Skeletal muscle cell (primary cell): ENCODE measurements at places on chromosomes 7 and 10.
A peak's percentile ranks its signal among the peaks of the same experiment; 100 is the strongest.

DNA sequence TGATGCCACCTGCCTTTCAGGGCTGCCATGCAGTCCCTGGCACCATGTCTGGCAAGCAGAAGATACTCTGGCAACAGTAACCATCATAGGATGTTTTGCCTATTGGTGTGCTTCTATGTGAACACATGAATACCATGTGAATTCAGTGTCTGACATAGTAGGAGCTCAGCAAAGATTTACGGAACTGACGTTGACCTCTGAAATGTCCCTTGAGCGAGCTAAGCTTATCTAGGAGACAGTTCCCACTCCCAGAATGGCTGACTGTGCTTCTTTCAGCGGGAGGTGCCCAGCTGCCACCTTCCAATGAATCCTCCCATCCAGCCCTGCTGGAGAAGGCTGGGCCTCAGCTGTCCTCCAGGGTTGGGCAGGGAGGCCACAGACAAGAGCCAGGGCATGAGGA lies 71.2 kb upstream of the LRRC18 start:
- DNase-seq: no peak

- no peak for DNase-seq
Observed at GRCh38 chr7:74307738-74308505, 18.7 kb downstream of the CLIP2 start.

GRCh38 chr10:19749185-19749729 lies 67.0 kb upstream of the PLXDC2 start:
- DNase-seq: peak; percentile 14

- DNase-seq: no peak
Observed at GRCh38 chr7:45962861-45963260, 41.8 kb upstream of the IGFBP3 start.

DNA sequence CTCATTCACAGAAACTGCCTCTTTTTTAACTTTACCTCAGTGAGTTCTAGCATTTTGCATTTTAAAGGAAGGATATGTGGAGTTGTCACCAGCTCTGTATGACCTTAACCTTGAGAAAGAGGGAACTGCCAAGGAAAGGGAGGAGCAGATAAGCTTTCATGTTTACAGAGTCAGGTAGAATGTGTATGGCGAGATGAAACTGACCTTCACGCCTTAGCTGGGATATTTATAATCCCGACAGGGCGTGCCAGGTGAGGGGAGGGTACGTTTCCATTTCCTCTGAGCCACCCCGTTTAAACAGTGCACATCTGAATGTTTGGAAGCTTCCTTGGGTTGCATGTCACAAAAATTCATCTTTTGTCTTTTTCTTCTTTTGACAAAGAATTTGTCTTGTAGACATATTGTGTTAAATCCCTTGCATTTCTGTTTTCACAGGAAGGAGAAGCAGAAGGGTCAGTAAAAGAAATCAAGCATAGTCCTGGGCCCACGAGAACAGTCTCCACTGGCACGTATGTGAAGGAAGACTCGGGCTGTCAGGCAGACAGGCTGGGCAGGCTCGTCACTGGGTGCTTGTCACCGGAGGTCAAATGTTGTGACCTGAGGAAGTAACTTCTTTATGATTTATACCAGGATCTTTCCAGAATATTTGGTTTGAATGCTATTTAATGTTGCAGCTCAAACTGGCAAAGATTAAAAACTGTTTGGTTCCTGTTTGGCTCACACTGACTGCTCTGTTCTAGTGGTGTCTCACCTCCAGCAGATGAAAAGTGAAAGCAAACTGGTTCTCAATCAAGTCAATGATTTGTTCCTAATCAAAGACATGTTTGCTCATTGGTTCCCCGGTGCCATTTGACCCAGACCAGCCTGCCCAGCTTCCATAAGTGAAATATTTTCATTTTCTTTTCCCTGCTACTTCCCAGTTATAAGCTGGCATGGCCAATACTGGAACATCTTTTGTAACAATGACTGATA lies 16.2 kb downstream of the OPTN start:
- no peak for DNase-seq

- no peak for DNase-seq
Observed at GRCh38 chr7:74141705-74142104, 32.5 kb upstream of the EIF4H start.

DNA sequence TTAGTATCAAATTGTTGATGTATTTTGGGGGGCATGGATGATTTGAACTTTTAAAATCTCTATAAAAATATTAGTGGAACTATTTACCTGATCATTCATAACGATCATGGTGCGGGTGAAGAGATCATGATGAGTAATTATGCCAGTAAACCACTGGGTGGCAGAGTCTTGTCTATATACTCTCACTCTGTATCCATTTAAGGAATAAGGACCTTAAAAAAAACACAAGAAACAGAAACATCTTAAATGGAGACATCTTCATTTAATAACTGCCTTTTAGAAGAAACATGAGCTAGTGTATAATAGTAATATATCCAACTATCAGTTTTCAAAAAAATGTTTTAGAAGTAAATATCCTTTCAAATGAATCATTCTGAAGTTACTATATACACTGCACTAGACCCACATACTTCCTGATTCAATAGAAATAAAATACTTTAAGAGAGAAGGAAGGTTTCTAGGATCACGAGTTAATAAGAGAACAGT lies 84.0 kb downstream of the NRBF2 start:
- peak; percentile 25 for DNase-seq

DNA sequence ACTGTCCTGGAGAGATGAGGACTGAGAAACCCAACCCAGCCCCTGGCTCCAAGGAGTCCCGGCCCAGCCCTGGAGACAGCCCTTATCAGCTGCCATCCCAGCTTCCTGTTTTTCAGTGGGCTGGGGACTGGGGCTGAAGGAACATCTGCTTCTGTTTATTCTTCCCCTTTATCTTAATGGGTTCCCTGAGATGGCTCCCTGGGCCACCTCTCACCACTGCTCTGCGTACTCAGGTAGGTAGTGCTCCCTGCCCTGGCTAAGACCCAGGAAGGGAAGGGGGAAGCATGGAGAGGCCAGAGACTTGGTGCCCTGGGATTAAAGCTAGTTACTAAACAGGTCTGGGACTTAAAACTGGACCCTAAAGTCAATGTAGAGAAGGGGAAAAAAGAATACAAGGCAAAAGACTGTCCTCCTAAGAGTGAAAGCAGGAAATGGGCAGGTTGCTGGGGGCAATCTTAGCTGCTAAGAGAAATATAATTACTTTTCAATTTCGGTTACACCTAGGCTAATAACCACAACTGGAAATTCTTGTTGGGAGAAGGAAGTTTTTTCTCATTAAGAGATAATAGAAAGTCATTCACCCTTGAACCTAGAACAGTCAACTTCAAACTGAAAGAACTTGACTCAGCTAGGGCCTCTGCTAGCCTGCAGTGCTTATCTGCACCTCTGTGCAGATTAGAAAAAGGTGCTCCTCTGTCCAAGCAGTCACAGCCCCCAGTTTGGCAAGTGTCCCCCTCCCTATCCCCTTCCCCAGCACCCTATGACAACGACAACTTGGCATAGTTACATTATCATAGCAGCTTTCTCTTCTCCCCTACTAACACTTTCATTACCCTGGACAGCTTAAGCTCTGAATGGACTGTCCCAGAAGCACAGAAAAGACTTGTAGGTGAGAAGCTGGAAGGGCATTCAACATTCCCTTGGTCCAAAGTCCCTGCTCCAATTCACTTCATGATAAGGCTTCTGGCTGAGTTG lies 65.6 kb upstream of the KDM7A start:
- no peak for DNase-seq

GRCh38 chr10:105128111-105128510 lies 487.0 kb downstream of the SORCS3 start:
- DNase-seq: no peak

- DNase-seq: no peak
Observed at GRCh38 chr10:90407131-90407530, 450.7 kb downstream of the HTR7 start.

GRCh38 chr10:28674782-28675181 lies 2.5 kb upstream of the BAMBI start:
- DNase-seq: no peak

DNA sequence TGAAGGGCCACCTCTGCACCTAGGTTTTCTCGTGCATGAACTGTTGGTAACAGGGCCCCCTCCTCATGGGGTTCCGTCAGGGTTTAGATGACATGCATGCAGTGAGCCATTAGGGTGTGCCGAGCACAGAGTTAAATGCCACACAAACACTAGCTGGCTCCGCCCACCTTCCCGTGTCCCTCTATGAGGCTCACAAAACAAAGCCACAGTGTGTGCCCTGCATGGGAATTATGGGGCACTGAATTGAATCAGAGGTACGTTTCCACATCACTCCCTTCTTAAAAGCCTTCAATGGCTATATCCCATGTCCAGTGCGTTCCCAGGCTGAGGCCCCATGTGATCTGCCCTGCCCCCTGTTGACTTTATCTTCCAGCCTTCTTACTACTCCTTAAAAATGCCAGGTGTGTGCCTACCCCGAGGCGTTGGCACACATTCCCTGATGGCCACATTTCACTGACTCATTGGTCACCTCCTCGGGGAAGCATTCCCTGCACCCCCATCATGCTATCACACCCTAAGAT lies 35.7 kb downstream of the GSDME start:
- no peak for DNase-seq

GRCh38 chr10:112768121-112768520 lies 181.9 kb upstream of the TCF7L2 start:
- no peak for DNase-seq

GRCh38 chr7:155487509-155488482 lies 29.9 kb downstream of the EN2 start:
- no peak for DNase-seq

- DNase-seq: no peak
Observed at GRCh38 chr10:11646450-11646849, 35.0 kb upstream of the USP6NL start.

DNA sequence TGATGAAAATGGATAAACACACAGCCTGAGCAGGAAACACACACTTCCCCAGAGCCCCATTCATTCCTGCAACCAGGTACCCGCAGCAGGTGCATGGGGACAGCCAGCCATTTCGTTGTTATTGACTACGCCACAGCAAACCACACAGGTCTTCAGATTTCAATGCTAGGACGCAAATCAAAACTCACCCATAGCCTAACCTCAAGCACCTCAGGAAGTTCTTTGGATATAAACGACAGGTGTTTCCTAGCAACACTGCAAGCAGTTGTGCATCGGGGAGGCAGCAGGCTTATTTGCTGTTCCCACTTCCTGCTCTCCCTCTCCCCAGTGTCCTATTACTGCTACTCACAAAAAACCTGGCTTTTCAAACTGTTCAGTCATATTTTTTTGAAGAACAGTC lies 176.5 kb upstream of the FRMD4A start:
- no peak for DNase-seq

DNA sequence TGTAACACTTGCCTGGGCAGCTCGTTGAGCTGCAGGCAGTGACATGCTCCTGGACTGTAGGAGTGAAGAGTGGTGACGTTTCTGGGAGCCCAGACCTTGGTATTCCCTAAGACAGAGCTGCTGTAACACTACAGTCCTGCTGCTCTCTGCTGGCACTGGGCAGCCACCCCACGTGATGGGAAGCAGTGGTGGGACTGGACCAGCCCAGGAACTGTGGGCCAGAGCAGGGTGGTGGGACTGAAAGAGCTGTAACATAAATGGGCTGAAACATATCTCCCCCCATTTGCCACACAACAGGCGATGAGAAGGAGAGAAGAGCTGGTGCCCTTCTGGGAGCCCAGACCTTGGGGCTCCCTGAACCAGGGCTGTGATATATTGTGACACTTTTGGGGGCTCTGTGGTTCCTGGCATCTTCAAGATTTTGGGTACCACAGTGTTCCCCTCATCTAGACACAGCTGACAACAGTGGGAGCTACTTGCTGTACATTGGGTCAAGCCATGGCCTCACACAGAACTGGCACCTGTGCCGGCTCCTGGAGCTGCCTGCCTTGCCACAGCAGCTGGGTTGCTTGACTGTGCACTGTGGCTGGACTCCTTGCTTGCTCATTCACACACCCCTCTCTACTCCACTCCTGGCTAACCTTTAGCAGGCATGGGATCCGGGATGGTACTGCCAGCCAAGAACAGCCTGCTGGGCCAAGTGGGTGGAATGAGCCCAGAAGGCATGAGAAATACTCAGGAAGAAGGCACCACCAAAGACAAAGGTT lies 161.3 kb upstream of the PCDH15 start:
- DNase-seq: no peak

DNA sequence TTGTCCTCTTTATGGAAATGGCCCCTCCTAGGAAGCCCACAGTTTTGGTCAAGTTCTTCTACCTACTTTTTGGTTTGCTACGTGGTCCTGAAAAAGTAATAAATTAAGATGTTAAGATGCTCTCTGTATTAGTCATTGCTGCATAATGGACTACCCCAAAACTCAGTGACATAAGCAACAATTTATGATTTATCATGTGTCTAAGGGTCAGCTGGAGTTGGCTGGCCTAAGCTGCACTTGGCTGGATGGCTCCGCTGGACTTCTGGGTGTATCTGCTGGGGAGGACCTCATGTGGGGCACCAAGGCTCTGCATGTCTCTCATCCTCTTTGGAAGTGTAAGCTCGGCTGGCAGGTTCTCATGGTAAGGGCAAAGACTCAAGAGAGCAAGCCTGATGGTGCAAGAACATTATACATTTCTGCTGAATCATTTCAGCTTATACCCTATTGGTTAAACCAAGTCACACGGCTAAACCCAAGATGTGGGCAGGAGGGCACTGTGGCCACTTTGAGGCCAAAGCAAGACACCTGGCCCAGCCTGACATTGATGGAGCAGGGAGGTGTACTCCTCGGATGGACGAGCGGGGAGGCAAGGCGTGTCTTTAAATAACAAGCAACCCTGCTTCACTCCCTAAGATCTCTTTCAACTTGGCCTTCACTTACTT lies 47.7 kb downstream of the TBXAS1 start:
- no peak for DNase-seq

DNA sequence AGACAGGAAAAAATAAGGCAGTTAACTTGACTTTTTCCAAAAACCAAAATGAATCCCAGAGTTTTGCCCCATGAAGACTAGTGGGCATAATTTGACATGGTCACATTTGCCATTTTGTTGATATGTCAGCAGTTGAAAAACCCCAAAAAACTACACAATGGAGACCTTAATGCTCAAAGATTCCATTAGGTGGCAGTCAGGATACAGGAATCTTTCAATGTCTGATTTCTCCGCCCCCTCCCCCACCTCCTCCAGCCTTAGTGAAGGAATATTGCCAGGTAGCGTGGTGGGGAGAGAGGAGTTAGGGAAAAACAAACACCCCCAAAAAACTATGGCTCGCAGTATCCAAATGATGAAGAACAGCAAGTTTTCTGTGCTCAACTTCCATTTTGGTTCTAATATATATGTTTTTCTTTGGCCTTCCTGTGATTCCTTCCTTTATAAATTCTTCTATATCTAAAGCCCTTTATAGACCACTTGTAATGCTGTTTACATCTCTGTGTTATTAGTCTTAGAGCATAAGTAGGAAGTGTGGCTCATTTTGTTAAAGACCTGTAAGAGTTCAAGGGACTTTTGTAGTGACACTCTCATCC lies 6.7 kb upstream of the SMNDC1 start:
- no peak for DNase-seq

DNA sequence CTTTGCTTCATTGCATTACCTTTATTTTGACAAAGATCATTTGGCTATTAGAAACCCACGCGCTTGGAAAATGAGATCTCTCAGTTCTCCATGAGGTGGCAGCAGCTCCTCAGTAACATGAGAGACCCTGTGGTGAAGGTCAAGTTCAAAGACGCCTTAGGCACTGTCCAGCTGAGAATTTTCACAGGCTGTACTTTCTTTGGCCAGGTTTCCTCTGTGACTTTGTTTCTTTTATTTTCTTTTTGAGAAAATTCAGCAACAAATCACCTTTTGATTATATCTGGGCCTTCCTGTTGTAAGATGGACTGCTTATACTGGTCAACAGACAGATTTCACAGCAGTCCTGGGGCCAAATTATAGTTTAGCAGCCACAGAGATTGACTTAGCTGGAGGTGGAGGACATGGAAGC lies 54.5 kb downstream of the RAB18 start:
- peak; percentile 9 for DNase-seq

GRCh38 chr7:45972629-45973312 lies 51.7 kb upstream of the IGFBP3 start:
- DNase-seq: no peak
